Fibroblast of skin of left quadriceps (primary cell): ENCODE measurements at places on chromosomes 5 and 9.

- DNase-seq = no peak
Observed at GRCh38 chr5:38329132-38329715, 70.9 kb downstream of the EGFLAM start.

DNA sequence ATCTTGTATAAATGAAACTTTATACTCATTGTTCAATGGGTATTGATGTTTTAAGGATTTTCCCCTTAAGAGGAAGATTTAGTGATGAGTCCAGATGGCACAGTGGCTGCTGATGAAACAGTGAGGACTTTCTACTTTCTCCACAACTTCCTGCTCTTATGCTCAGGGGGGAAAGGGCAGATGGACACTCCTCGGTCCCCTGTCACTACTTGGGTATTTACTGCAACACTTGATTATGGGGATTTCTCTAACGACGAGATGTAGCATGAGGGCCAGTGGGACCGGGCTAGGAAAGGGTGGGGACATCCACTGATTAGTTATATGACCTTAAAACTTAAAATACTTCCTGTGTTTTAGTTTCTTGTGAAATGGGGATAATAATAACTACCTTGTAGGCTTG is 146.1 kb upstream of the HMHB1 start:
- no peak for DNase-seq

- no peak for DNase-seq
Observed at GRCh38 chr5:173634465-173634983, 18.1 kb upstream of the BOD1 start.

DNA sequence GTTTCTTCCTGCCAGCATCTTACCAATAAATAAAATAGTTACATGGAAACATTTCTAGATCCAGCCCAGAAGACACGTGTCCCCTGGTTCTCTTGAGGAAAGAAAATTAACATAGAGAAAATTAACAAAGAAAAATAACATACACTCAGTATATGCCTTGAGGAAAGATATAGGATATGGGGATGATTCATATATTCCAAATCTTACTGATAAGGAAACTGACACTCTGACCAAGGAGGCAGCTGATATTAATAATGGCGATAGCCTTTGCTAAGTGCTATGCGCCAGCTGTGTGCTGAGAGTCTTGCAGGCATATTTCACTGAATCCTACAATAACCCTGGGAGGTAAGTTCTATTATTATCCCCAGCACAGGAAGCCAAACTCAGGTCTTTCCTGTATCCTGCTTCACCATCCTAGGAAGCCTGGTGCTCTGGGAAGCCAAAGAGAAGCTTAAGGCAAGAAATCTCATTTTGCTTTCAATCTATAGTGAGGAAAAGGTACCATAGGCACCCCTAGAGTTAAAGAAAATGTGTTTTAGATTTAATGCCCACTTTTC is 302.7 kb upstream of the NREP start:
- no peak for DNase-seq

DNA sequence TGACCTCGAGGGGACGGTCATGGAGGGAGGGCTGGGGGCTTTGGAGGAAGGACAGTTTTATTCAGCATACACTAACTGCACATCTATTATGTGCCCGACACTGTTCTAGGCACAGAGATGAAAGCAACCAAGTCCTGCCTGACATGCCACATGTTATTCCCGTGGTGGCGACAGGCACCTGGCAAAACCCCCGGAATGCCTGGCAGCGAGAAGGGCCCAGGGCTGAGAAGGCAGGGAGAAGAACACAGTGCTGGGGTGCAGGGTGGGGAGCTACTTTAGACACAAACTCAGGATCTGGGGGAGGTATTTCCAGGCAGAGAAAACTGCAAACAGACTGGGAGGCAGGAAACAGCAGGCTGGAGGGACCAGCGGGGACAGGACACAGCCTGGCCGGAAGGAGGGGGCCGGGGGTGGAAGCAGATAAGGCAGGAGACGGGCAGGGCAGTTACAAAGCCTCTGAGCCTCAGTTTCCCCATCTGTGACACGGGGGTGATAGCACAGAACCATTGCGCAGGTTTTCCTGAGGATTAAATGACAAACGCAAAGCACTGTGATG is 77.7 kb downstream of the STK10 start:
- no peak for DNase-seq
